ENCODE measurements at places on chromosomes 4 and X. TPM values are rescaled to one million over a fixed set of nuclear protein-coding genes. Genes with fewer than 3 reads are reported as not detected.

DNA sequence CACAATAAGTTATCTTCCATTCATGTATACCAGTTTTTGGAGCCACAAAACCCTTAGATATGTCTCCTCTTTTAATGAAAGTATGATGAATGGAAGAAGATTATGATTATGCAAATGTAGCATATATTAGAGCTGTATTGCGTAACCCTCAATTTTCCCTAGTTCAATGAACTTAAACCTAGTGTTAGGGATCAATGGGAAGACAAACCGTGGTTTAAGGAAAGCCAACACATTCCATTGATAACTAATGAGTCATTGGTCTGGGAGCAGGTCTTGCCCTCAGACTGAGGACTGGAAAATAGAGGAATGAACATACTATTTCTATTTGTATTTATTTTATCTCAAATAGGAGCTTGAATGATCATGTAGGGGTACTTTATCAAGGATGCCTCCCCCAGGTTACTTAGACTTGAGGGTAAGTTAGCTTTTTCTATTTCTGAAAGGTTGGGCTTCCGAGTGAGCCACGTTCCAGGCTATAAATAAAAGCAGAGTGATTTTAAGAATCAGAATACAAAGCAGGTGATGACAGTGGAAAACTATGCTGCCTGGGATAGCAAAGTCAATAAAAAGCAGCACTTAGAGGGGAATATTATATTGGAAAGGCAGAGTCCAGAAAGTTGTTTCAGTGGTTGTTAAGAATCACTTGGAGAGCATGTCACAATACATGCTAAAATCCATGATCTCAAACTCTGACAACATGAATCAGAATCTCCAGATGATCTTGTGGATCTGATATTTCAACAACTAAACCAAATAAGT is 356.0 kb downstream of the ADAM29 start:
- DNase-seq: no peak
- H3K27me3 ChIP-seq: no peaks in the 10 kb centered on the region
- H3K36me3 ChIP-seq: no peaks in the 10 kb centered on the region

DNA sequence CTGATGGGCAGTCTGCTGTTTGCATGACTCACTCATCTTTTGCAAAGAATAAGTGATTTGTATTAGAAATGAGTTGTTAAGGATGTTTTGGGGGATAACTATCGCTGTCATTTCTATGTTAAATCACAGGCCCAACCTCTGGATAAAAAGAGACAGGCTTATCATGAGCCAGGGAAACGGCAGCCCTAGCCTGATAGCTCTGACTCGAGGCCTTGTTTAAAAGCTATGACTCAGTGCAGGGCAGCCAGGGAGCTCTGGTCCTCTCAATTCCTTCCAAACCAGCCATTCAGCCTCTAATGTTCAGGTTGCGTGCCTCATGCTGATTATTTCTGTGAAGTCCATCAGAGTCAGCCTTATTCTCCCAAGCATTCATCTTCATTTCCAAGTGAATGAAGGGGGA is 305.9 kb upstream of the HAND2 start:
- no peak overlapping the region for H3K4me3 ChIP-seq
- no peaks in the 10 kb centered on the region for H3K4me1 ChIP-seq
- no peak overlapping the region for H3K27ac ChIP-seq

GRCh38 chr4:7189066-7189465 is 3.3 kb upstream of the SORCS2 start:
- H3K27ac ChIP-seq: no peak overlapping the region
- H3K36me3 ChIP-seq: no peaks in the 10 kb centered on the region
- H3K4me3 ChIP-seq: no peak overlapping the region
- DNase-seq: no peak
- H3K4me1 ChIP-seq: peaks cover 2% of the 10 kb centered on the region

- no peaks in the 10 kb centered on the region for H3K36me3 ChIP-seq
- no peaks in the 10 kb centered on the region for H3K27me3 ChIP-seq
- H3K27ac ChIP-seq: no peak overlapping the region
Observed at GRCh38 chr4:187663076-187663475, 332.5 kb upstream of the ZFP42 start.

- no peak for DNase-seq
- H3K4me3 ChIP-seq: no peak overlapping the region
Observed at GRCh38 chrX:734362-734761, 103.8 kb downstream of the SHOX start.

DNA sequence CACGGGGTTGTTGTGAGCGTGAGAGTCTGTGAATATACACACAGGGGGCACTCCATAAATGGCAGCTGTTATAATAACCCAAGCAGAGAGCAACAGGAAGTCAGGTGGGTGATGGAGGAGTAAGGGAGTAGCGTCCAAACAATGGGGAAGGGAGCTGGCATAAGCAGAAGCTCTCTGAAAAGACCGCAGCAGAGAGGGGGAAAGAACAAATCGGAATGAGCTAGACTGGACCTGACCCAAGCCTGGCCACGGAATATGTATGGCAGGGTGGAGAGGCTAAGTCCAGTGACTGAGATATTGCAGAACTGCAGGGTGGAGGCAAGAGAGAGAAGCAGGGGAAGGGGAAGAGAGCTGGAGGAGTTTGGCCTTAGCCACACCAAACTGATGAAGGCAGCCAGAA is 6.5 kb upstream of the GJB1 start:
- H3K27me3 ChIP-seq: no peaks in the 10 kb centered on the region
- no peak overlapping the region for H3K27ac ChIP-seq
- no peak overlapping the region for H3K4me3 ChIP-seq
- DNase-seq: no peak
- no peaks in the 10 kb centered on the region for H3K36me3 ChIP-seq

PARM1 gene
- total RNA-seq: not detected

- H3K27ac ChIP-seq: no peak overlapping the region
- no peaks in the 10 kb centered on the region for H3K36me3 ChIP-seq
- no peaks in the 10 kb centered on the region for H3K27me3 ChIP-seq
- no peaks in the 10 kb centered on the region for H3K4me1 ChIP-seq
Observed at GRCh38 chr4:89700766-89701423, 136.1 kb downstream of the SNCA start.

GRCh38 chr4:155734065-155734464 is 24.8 kb upstream of the GUCY1B1 start:
- H3K4me3 ChIP-seq: no peak overlapping the region
- no peaks in the 10 kb centered on the region for H3K4me1 ChIP-seq
- H3K36me3 ChIP-seq: no peaks in the 10 kb centered on the region
- no peaks in the 10 kb centered on the region for H3K27me3 ChIP-seq

DNA sequence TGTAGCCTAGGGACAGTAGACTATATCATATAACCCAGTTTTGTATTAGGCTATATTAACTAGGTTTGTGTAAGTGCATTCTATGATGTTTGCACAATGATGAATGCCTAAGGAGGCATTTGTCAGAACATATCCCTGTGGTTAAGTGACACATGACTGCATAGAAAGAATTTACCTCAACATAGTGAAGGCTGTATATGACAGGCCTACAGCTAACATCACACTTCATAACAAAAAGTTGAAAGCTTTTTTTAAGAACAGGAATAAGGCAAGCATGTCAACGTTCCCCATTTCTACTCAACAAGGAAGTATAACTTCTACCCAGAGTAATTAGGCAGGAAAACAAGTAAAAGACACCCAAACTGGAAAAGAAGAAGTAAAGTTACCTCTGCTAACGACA is 165.9 kb upstream of the NDST4 start:
- no peak for DNase-seq
- H3K4me3 ChIP-seq: no peak overlapping the region
- peaks cover 3% of the 10 kb centered on the region for H3K4me1 ChIP-seq
- no peaks in the 10 kb centered on the region for H3K36me3 ChIP-seq
- no peak overlapping the region for H3K27ac ChIP-seq

GRCh38 chrX:111123125-111123524 is 27.1 kb downstream of the PAK3 start:
- H3K36me3 ChIP-seq: no peaks in the 10 kb centered on the region
- no peaks in the 10 kb centered on the region for H3K27me3 ChIP-seq
- peaks cover 8% of the 10 kb centered on the region for H3K4me1 ChIP-seq
- H3K4me3 ChIP-seq: peak overlapping the region; percentile 47
- peak overlapping the region; percentile 76 for H3K27ac ChIP-seq
